ENCODE measurements at places on chromosomes 7 and 10.

DNA sequence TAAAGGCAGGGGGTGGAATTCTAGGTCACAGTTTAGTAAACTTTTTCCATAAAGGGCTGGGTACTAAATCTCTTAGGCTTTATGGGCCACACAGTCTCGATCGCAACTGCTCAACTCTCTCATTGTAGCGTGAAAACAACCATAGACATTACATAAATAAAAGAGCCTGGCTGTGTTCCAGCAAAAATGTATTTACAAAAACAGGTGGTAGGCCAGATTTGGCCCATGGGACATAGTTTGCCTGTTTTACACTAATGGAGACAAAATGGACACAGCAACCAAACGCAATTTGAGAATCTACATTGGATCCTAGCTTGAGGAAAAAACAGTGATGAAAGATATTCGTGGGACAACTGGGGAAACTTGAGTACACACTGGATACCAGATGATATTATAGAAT lies 23.2 kb upstream of the MALSU1 start:
- DNase-seq: no peak

GRCh38 chr7:47288060-47288459 lies 293.9 kb downstream of the TNS3 start:
- no peak for DNase-seq

DNA sequence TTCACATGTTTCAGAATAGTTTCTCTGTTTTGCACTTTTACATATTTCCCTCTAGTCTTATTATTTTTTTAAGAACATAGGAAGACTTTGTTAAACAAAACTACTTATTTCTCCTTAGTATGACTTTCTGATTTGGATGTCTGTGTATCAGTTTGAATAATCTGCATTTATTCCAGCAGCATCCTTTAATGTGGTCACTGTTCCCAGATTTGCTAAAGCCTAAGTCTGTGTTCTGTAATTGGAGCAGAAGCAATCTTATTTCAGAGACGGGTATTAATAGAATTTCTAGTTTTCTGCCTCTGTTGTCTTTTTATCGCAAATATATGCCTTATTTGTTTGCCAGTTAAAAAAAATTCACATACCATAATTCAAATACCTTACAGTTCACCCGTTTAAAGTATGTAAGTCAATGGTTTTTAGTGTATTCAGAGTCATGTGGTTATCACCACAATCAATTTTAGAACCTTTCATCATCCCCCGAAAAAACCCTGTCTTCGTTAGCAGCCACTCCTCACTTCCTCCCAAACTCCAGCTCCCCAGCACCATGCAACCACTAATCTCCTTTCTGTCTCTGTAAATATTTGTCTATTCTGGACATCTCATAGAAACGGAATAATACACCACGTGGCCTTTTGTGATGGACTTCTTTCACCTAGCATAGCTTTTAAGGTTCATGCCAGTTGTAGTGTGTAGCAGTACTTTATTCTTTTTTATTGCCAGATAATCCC lies 58.7 kb downstream of the INPP5F start:
- DNase-seq: no peak

DNA sequence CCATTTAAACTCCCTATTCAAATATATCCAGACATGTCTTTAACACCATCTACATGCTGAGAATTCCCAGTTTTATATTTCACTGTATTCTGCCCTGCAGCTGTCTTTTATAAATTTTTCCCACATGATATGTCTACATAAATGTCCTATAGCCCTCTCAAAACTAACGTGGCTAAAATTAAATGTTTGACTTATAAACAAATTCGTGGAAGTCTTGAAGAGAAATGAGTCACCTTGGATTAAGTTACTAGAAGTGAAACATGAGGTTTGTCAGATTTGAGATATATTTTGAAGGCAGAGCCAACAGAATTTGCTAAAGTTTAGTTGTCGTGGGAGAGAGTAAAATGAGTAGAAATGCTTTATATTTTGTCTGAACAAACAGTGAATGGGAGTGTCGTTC lies 386.9 kb upstream of the CNTNAP2 start:
- DNase-seq: peak; percentile 35

GRCh38 chr10:44307691-44308090 lies 77.2 kb downstream of the CXCL12 start:
- DNase-seq: no peak

- no peak for DNase-seq
Observed at GRCh38 chr7:2274666-2275065, 32.6 kb downstream of the NUDT1 start.

DNA sequence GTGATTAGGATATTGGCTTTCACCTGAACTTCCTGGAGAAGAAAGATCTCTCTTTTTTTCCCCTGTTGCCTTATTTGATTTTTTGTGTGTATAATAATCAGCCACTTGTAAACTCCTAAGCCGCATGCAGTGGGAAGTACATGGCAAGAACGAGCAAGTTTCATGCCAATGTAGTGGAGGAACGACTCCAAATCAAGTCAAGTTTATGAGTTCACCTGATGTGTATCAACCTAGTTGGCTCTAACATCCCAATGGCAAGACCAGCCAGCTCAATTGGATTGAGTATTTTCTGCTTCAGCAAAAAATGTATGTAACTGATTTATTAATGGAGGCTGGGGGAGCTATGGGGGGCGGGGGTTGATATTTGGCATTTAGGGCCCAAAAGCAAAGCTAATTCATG lies 65.5 kb upstream of the LYZL1 start:
- DNase-seq: no peak

GRCh38 chr7:138346975-138347374 lies 113.1 kb upstream of the TRIM24 start:
- no peak for DNase-seq

DNA sequence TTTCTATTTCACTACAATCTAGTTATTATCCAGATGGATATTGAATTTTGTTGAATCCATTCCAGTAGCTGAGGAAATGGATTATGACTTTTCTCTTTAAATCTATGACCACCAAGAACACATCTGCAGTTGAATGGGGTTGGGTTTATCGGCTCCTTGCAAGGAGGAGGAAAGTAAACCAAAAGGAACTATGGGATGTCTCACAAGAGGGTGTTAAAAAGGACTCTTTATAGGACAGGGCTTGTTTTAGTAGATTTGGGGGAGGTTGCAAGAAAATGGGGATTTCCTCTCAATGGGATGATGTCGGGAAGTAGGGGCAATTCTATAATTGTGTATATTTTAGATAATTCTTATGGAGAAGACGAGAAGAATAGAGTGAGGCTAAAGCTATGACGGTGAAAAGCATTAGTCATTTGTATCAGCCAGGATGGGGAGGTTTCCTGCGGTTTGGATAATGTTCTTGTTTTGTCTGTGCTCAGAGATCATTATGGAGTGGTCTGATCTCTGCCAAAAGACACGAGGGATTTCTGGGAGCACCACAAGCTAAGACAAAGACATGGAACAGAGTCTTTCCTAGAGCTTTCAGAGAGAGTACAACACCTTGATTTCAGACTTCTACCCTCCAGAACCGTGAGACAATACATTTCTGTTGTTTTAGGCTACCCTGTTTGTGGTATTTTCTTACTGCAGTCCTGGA lies 5.3 kb upstream of the LRRC61 start:
- peak; percentile 79 for DNase-seq

DNA sequence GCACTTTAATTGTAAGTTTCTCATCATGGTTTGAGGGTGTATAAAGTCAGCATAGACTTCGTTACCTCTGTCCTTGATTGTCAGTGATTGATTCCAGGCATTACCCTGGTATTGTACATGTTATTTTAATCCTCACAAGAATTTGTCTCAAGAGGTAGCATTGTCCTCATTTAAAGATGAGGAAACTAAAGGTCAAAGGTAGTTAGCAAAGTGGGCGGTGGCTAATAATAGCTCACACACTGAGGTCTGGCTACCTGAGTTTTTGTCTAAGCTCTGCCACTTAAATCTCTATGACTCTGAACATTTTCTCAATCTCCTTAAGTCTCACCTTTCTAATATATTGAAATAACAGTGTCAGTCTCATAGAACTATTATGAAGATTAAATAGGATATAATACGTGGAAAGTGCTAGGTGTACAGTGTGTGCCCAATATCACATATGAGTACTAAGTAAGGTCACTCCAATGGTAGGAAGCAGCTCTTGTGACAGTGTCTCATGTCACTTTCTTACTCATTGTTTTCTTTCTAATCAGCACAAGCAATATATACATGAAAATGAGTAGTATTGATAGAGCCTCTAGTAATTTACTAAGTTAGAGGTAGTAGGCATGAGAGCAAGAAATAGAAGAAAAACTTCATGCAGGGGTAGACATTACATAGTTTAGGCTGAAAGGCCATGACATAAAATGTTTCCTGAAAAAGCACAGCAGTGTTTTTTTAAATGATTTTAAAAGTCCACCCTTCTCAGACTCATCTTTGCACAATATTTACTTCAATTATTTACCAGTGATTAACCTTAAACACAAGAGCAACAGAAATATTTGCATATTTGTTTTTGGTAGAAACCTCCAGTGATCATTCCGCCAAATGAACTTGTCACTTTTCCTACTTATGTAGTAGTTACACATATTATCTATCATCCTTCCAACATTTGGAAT lies 21.0 kb downstream of the AHR start:
- no peak for DNase-seq

- peak; percentile 23 for DNase-seq
Observed at GRCh38 chr7:124652237-124652636, 113.4 kb downstream of the GPR37 start.

- DNase-seq: no peak
Observed at GRCh38 chr7:17559388-17559787, 260.9 kb downstream of the AHR start.

DNA sequence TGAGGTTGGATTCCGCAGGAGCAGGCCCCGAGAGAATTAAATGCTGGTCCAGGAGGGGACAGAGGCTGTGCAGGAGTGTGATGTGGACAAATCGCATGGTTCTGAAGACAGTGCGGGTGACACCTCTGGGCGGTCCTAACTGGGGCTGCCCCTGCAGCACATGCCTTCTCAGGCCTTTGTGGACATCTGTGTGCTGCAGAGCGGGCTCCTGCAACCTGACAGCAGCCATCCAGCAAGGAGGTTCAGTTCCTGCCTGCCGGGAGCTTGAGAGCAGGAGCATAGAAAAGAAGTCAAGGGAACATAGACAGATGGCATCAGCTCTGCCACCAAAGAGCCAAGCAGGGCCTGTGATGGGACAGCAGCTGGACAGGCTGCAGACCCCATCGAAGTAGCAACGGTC lies 135.9 kb upstream of the PPP2R2D start:
- no peak for DNase-seq

DNA sequence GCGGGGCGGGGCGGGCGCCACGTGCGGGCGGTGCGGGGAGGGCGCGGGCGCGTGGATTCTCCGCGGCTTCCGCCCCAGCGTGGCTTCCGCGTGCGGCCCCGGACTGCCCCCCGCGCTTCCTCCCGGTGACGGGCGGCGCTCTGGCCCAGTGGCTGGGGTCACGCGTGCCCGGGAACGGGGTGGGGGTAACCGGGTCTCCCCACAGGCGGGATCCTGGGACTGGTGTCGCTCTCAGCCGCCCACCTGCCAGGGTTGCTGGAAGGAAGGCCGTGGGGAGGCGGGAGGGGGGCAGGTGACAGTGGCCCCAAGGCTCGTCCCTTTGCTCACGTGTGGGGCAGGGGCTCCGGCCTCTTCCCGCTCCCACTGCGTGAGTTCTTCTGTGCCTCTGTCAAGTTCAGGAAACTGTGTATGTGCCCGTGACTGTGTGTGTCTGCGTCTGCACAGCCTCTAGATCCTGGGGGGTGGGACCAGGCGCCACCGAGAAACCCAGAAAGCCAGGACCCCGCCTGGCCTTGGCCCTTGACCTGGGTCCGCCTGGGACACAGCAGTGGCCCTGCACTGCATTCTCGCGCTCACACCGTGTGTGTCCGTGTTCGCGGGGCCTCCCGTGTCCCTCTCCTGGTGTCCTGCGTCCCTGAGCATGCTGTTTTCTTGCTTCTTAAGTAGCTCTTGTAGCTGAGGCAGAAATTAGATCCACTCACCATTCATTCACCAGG lies 919 bp downstream of the MAFK start:
- DNase-seq: peak; percentile 58

GRCh38 chr10:86955501-86956194 lies 1.8 kb downstream of the MMRN2 start:
- DNase-seq: no peak

DNA sequence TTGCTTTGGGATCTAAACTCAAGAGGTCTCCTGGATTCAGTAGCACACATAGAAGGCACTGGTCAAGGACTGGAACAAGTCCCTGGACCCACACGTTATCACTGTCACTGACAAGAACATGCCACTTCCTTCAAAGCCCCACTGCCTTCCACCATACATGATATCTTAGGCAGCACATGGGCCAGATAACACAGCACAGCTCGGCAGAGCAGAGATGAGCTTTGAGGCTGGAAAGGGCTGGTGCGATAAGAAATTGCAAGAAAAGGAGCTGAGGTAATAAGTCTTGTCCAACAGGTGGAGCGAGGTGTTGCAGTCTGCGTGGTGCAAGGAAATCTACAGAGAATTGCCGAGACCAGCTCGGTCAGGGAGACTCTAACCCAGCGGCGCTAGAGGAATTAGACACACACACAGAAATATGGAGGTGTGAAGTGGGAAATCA lies 139.8 kb upstream of the CDK13 start:
- no peak for DNase-seq

DNA sequence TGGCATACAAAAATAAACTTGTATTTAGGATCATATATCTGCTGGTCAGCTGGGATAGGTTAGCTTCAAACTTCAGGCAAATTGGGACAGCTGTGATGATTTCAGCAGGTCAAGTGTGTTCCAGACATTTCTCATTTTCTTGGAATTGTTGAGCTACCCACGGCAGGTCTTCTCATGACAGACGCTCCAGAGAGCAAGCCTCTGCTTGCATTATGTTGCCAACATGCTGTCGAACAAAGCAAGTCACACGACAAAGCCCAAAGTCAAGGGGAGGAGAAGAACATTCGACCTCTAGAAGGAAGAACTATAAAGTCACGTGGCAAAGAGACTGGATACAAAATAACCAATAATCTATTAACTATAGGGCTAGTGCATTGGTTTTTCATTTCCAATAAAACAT lies 103.5 kb downstream of the RAB18 start:
- DNase-seq: no peak

DNA sequence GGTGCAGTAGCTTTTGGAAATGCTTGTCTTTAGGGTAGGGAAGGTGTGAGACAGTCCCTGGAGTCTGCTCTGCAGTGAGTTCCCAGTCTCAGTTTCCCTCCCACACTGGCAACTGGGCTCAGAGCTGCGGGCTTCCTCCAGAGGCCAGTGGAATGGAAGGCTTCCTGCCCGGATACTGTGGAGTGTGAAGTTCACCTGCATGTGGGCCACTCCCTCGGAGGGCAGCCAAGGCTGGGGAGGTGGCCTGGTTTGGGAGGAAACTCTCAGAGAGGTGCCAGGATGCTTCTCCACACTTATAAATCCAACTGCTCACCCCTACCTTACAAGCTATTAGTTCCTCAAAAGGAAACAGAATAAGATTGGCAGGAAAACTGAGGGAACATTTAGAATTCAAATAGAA lies 18.1 kb upstream of the UBE2H start:
- no peak for DNase-seq

DNA sequence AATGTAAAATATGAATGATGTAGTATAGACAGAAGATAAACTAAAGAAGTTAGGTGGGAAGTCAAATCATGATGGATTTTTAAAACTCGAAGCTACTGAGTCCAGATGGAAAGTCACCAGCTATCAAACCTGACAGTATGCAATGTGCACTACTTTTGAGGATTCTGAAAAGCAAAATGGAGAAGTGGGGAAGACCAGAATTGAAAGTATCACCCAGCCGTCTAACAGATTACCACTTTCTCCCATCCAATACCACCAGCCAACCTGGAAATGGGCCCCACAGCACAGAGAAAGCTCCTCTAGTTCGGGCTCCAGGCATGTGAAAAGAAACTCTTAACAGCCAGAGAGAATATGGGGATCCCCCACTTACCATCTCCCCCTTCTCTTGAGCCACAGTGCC lies 67.9 kb upstream of the SRRM3 start:
- DNase-seq: no peak

All from choroid plexus epithelial cell (primary cell).